Choroid plexus epithelial cell (primary cell): ENCODE measurements at places on chromosomes 16 and 17.

GRCh38 chr16:66007717-66008116, 358.8 kb upstream of the CDH5 start:
- DNase-seq, result peak; percentile 92

DNA sequence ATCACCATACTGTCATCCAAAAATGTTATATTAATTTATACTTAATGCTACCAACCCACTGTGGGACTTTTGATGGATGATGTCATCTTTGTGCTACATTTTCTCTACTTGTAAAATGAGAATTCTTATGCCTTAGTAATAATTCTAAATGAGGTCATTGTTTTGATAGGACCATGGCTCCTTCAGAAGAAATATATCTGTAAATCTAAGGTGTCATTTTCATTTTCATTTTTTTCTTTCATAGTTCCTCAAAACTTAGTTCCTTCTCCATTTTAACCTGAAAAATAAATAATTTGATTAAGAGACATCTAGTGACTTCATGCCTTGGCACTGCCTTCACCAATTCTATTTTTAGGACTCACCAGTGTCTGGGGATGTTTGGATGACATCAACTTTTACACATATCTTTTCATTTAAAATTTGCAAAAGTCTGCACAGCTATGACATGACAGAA, 48.7 kb downstream of the GPRC5B start:
- DNase-seq, result peak; percentile 62

DNA sequence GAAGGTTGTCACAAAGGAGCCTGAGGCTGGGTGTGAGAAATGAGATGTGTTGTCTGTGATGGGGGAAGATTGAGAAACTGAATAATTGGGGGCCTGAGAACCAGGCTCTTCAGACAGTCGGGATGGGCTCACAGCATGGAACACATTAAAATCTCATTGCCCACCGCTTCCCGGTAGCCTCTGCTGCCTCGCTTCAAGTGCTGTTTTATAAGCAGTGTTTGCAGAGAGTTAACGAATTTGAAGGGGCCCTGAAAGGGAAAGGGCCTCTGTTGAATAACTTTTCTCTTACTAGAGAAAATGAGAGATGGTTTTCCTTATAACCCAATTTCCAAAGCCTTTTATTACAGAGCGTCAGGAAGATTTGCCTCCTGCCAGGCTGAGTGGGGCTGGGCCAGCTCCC, 258.8 kb upstream of the ASIC2 start:
- DNase-seq, result no peak

DNA sequence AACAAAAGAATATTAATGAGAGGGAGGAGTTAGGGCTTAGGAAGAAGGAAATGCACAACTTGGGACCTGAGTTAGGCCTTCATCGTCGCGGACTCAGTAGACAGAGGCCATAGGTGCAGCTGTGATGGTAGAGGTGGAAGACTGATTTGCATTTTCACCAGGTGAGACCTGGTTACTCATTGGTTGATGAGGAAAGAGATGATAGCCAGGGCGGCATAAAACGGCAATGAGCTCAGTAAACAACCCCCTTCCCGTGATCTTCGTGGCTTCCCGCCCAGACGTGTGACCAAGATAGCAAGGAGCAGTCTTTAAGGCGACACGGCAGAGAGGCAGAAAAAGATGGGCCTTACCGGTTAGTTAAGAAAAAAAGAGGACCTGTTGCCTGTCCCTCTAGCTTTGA, at the start of gene TMC5:
TMC5 (plus strand) TSS at position 244 of the 400 bp plus-strand sequence. CDS start 22,156 bp downstream, outside the sequence.
- no peak for DNase-seq

- peak; percentile 35 for DNase-seq
These were observed 1.1 kb upstream of the UBE2I start for GRCh38 chr16:1308036-1308976.

- no peak for DNase-seq
These were observed 3.2 kb downstream of the CBX4 start for GRCh38 chr17:79835953-79836509.

GRCh38 chr17:62824290-62825131, 16.4 kb upstream of the MARCHF10 start:
- peak; percentile 96 for DNase-seq

- DNase-seq, result peak; percentile 14
These were observed 313.1 kb upstream of the TNRC6C start for GRCh38 chr17:77645072-77646045.

GRCh38 chr16:64304951-64305350, 816.9 kb downstream of the CDH11 start:
- no peak for DNase-seq

DNA sequence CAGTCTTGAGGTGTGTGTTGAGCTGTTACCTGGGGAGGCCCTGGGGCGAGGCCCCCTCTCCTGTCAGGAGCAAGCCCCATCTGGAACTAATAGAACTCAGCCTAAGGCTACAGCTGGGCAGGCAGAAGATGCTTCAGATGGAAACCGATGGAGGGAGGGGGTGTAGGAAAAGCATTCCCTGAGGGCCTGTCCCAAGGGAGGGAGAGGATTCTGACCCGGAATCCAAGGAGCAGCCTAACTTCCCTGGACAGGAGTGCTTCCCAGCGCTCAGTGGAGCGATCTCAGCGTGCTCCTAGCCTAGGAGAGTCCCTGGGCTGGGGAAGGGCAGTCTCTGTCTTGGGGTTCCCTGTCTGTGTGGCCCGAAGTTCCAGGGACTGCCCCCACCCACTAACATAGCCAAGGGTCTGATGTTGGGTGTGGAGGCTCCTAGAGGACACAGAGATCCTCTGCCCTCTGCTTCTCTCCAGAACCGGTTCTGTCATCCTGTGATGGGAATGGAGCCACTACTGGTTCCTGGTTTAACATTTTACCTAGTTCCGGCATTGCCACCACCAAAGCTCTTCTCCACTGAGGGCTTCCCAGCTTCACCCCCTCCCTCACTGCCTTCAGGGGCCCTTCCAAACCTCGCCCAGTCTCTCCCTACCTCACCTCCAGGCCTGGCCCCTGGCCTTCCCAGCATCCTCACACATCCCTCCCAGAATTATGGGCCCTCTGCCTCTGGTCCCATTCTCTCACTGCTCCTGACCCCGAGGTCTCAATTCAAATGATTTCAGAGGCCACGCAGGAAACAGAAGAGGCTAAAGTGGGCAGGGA, 58.7 kb downstream of the RTN4RL1 start:
- DNase-seq, result no peak

- DNase-seq, result no peak
These were observed 4.8 kb downstream of the CIAO3 start for GRCh38 chr16:735982-736453.

DNA sequence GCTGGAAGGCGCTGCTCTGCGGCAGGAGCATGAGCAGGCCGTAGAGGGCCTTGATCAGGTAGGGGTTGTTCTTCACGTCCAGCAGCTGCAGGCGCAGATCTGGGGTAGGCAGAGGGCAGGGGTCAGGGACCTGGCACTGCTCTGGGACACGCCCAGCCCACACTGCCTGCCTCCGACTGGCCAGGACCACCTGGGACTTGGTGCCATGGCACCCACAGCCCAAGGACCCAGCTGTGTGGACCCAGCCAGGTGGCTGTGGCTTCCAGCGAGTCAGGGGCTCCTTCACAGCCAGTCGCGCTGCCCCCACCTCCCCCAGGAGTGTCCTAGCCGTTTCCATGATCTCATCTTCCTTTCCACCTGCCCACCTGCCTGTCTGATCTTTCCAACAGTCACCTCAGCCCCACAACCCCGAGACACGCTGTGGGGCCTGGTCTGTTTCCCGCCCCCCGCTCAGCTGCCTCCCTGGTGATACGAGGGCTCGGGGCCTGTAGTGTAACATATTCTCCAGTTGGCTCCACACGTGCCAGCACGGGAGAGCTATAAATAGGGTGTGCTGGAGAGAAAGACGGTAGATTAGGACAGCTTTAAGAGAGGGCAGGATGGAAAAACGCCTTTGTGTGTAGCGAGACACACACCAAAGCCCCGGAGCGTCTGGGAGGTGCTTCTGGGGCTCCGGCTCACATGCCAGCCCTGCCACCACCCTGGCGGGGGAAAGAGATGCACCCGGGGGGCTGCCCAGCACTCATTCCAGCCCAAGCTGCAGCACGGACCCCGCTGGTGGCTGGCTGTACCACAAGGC, 7.2 kb upstream of the MTSS2 start:
- DNase-seq, result no peak

DNA sequence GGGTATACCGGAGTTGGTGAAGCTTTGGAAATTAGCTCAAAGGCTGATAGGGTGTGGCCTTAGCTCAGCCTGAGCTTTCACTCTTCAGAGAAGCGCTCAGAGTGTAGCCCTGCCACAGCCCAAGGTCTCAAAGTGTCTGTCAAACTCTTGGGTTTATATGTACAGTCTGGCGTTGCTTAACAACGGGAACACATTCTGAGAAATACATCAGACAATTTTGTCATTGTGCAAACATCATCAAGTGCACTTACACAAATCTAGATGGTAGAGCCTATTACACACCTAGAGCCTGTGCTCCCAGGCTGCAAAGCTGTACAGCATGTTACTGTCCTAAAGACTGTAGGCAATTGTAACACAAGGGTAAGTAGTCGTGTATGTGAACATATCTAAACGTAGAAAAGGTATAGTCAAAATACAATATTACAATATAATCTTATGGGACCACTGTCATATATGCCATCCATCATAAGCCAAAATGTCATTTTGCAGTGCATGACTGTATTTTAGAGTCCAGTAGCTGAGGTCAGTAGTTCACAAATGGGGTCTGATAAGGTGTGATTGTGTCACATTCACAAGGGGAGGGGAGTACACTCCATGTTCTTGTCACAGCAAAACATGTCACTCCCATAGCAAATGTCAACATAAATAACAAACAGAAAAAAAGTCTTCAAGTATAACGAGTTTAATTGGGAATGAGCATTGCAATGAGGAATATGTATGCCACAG, 20.6 kb downstream of the CHAD start:
- DNase-seq, result no peak

- no peak for DNase-seq
These were observed 346.9 kb downstream of the FOXL1 start for GRCh38 chr16:86925067-86925791.

GRCh38 chr17:52841971-52842370, 683.5 kb upstream of the CA10 start:
- no peak for DNase-seq

- DNase-seq, result no peak
These were observed 7.5 kb upstream of the ITGB3 start for GRCh38 chr17:47246120-47246519.

DNA sequence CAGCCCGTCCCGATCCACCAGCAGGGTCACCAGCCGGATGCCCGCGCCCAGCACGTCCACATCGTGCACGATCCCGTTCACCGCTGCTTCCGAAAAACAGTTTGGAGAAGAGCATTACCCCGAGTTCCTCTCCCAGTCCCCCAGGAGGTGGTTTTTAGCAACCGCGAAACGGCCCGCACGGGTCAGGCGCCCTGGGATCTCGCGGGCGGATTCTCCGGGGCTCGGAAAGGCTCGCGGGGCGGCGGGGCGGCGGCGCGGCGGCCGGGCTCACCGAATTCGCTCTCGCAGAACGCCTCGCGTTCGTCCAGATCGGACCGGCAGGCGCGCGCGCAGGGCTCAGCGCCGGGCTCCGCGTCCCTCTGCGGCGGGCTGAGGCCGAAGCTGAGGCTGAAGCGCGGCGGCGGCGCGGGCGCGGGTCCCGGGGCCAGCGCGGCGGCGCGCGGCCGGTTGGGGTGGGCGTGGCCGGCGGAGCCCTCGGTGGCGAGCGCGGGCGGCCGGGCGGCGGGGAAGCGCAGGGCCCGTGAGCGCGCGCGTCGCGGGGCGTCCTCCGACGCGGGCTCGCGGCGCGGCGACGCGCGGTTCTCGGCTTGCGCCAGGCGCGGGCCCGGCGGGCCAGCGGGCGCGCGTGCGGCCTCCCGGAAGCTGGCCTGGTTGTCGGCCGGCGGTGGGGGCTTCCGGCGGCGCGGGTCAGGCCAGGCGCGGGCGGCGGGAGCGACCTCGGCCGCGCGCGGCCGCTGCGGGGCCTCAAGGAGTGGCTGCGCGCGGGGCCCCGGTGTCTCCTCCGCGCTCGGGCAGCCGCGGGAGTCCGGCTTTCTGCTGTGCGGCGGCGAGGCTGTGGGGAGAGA, 2.9 kb downstream of the C17orf58 start:
- DNase-seq, result peak; percentile 81

DNA sequence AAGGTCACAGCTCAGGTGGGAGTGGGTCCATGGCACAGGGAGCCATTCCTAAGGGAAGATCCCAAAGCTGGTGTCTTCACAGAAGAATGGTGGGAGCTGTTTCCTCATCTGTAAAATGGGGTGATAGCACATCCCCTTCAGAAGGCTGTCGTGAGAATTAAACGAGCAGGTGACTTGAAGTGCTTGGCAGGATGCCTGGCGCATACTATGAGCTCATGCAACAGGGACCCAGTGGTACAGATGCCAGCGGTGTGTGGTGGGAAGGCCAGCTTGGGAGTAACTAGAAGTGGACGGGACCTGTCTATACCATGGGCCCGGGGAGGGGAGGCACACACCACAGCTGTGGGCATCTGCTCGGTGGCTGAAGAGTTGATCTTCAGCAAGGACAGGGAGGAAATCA, 189.3 kb upstream of the TNRC6C start:
- peak; percentile 4 for DNase-seq

DNA sequence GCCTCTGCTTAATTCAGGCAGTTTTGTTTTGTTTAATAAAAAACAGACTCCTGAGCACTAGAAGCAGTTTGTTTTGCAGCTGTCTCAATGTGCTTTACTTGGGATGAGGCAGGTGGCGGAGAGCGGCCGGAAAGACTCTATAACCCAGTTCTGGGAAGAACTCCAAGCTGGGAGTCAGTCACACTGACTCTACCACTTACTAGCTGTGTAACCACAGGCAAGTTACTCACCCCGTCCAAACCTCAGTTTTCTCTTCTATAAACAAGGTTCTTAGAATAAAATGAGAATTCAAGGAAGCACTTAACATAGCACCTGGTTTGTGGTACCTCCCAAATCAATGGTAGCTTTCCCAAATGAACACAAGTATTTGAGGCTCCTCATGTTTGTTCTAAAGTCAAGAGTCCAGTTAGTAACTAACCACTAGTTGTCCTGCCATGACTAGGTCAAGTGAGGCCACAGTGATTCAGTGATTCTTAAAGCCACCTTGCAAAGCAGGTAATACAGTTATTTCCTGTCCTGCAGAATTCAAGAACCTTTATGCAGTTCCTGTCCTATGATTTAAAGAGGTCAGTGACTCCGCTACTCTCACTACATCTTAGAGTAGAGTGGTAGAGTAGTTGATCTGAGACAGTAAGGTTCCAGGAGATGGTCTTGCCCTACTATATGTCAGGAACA, 2.7 kb downstream of the TXNDC17 start:
- DNase-seq, result peak; percentile 71

DNA sequence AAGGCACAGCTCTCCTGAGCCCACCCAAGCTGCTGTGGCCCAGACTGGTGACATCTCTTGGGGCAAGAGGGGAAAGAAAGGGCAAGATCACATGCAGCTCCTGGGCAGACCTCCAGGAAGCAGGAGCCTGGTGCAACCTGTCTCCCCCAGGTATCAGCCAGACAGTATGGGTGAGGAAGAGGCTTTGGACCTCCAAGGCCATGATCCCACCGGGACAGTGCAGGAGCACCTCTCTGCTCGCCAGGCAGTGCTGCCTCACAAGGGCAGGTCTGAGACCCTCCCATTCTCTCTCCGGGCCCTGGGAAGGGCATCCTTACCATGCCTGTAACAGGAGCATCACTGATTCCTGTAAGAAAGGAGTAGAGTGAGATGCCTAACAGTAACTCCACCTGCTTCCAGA, 25.6 kb upstream of the COG7 start:
- no peak for DNase-seq

GRCh38 chr17:14361945-14362508, 61.1 kb downstream of the HS3ST3B1 start:
- no peak for DNase-seq
